ENCODE measurements at places on chromosomes 2 and 18.
A peak's percentile ranks its signal among the peaks of the same experiment; 100 is the strongest.

GRCh38 chr18:51621113-51621863 is 423.8 kb upstream of the MEX3C start:
- DNase-seq: peak; percentile 71

GRCh38 chr18:63588909-63589308 is 1.8 kb downstream of the SERPINB13 start:
- DNase-seq: no peak

DNA sequence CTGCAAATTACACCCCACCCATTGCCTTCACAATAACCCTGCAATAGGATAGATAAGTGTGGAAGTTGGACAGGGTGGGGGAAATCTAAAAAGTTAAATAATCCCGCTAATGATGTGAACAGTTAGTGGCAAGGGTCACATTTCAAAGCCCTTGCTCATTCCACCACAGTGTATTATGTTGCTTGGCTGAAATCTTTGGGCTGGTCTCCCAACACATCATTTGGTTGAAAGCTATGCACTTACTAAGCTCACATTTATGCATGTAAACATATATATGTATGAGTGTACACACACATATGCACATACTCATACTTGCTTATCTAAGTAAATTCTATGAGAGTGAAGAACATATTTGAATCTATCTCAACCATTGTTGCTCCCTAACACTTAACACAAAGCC is 197.8 kb downstream of the RDH14 start:
- DNase-seq: no peak

- DNase-seq: no peak
These were observed 126.6 kb upstream of the KYNU start for GRCh38 chr2:142750858-142751257.

DNA sequence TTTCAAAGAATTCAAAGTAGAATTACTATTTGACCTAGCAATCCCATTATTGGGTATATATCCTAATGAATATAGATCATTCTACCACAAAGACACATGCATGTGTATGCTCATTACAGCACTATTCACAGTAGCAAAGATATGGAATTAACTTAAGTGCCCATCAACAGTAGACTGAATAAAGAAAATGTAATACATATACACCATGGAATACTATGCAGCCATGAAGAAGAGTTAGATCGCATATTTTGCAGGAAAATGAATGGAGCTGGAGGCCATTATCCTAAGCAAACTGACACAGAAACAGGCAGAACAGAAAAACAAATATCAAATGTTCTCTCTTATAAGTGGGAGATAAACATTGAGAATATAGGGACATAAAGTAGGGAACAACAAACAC is 519.2 kb upstream of the REG3G start:
- DNase-seq: no peak

- no peak for DNase-seq
These were observed 16.5 kb upstream of the VIT start for GRCh38 chr2:36680012-36680411.

GRCh38 chr2:38323623-38324022 is 53.5 kb downstream of the ATL2 start:
- DNase-seq: no peak

GRCh38 chr2:17196380-17196779 is 321.9 kb downstream of the RAD51AP2 start:
- DNase-seq: no peak

DNA sequence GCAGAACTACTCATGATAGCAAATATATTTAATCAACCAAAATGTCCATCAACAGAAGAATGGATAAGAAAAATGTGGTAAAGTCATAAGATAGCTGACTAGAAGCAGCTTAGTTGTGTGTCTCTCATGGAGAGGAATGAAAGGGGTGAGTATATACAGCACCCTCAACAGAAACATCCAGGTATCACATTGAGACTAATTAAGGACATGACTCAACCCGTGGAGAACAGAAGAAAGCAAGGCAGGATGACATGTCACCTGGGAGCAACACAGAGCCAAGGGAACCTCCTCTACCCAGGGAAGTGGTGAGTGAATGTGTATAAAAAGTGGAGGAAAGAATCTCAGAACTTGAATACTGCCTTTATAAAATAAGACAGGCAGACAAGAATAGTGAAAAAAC is 1695.0 kb upstream of the CELF4 start:
- DNase-seq: no peak

DNA sequence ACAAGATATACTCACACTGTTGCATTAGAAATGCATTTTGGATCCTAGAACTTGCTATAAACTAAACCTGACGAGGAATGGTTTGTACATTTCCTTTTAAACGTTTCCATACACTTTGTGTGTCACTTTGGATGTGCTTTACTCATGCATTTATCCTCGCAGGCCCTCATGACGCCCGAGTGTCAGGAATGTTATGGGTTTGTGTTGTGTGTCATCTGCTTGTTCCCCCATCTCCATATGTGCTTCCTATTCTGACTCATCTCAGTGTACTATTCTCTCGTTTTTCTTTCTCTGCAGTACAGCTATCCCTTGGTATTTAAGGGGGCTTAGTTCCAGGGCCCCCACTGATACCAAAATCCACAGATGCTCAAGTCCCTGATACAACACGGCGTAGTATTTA is 121.5 kb upstream of the RASGRP3 start:
- no peak for DNase-seq

DNA sequence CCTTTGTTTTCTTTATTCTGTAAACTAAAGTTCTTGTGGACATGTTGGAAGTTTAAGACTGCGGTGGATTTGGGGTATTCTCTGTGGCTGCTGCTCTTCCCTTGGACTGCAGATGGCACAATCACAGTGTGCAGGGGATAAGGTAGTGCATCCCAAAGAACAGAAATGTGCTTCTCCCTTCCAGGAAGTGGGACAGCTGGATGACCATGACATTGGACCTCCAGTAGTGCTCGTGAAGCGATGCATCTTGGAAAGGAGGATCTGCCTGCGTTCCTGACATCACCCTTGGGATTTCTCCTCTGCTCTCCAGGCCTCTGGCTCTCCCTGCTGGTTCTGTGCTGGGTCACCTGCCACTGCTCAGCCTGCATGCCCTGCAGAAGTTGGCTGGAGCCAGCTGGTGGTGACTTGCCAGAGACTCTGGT is 109.9 kb downstream of the SLC4A3 start:
- peak; percentile 67 for DNase-seq

- no peak for DNase-seq
These were observed 73.1 kb downstream of the MYCN start for GRCh38 chr2:16013359-16013911.

GRCh38 chr18:37425222-37425621 is 140.4 kb downstream of the CELF4 start:
- no peak for DNase-seq

GRCh38 chr2:103667335-103667884 is 905.6 kb downstream of the TMEM182 start:
- no peak for DNase-seq

DNA sequence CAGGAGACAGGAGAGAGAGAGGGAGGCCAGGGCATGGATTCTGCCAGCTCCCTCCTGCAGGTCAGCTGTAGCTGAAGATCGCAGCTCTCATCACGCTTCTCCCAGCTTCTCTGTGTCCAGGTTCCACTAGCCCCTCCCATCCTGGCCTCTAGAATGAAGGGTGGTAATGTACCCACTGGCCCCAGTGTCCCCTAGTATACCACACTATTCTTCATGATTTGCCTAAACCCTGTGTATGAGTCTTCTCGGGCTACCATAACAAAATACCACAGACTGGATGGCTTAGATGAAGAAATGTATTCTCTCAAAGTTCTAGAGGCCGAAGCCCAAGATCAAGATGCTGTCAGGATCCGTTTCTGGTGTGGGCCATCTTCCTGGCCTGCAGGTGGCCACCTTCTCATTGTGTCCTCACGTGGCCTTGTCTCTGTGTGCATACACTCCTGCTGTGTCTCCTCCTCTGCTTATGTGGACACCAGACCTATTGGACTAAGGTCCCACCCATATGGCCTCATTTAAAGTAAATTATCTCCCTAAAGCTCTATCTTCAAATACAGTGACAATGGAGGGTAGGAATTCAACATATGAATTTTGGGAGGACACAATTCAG is 77.3 kb downstream of the TNFRSF11A start:
- DNase-seq: no peak

DNA sequence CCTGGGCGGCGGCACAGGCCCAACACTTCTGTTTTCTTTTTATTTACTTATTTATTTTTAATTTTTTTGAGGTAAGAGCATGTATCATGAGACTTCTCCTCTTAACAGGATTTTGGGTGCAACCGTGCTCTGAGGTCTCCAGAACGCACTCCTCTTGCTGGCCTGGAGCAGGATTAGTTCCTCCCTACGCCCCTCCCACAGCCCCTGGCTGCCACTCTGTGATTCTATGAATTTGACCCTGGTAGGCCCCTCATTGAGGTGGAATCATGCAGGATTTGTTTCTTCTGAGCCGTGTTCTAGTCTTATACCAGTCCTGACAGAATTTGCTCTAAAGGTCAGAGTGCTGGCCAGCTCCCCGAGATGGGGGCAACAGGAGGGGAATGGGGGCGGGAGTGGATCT is 106.5 kb upstream of the HS6ST1 start:
- DNase-seq: peak; percentile 12

GRCh38 chr2:237254911-237255578 is 158.9 kb downstream of the COL6A3 start:
- no peak for DNase-seq

DNA sequence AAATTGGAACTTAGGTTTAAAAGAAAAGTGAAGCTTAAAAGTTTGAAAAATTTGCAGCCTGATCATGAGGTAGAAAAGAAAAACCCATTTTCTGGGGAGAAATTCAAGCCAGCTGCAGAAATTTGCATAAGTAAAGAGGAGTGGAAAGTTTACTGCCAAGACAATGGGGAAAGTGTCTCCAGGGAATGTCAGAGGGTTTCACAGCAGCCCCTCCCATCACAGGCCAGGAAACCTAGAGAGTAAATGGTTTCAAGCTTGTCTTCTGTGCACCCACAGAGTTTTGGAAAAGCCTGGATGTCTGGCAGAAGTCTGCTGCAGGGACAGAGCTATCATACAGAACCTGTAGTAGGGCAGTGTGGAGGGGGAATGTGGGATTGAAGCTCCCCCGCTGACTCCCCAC is 254.0 kb upstream of the FSIP2 start:
- DNase-seq: no peak

- peak; percentile 47 for DNase-seq
These were observed 182.3 kb upstream of the PGAP1 start for GRCh38 chr2:197108758-197109157.

- DNase-seq: peak; percentile 29
These were observed 85.6 kb downstream of the EHD3 start for GRCh38 chr2:31319406-31320175.

GRCh38 chr2:226932443-226932842 is 96.6 kb downstream of the RHBDD1 start:
- no peak for DNase-seq

GRCh38 chr2:1651121-1652033 is 92.9 kb downstream of the PXDN start:
- DNase-seq: peak; percentile 67

GRCh38 chr2:137834760-137835379 is 129.4 kb upstream of the HNMT start:
- DNase-seq: no peak

GRCh38 chr2:174666845-174667244 is 69.2 kb upstream of the WIPF1 start:
- no peak for DNase-seq

DNA sequence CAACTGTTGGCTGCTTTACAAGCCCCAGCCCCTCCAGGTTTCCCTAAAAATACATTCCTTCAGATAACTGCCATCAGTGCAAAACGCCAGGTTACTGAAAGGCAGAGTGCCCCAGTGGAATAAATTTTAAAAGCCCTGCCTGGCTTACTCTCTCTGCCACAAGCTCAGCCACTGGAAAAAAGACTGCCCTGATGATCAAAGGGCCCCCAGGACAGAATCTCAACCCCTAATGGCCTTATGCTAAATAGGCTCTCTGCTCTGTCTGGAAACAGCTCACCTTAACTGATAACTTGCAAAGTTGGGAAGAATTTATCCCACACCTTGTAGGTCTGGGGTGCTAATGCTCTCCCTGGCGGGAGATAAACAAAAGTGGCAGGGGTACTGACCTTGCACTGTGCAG is 33.9 kb downstream of the CFAP53 start:
- no peak for DNase-seq

DNA sequence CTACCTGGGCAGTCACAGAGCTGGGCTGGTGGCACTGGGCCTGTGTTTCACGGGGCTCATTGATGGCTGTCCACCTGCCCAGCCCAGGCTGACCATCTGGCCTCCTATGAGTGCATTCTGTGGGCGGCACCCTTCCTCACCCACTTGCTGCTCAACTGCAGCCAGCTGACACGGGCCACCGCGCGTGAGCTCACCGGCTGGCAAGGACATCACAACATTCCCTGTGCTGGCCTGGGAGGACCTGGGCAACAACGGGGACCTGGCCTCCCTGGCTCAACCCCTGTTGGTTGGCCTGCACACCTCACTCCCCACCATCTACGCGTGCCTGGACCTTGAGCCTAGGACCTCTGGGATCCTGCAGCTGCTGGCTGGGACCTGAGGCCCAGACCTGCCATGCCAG is 98.2 kb upstream of the DTNA start:
- DNase-seq: no peak

DNA sequence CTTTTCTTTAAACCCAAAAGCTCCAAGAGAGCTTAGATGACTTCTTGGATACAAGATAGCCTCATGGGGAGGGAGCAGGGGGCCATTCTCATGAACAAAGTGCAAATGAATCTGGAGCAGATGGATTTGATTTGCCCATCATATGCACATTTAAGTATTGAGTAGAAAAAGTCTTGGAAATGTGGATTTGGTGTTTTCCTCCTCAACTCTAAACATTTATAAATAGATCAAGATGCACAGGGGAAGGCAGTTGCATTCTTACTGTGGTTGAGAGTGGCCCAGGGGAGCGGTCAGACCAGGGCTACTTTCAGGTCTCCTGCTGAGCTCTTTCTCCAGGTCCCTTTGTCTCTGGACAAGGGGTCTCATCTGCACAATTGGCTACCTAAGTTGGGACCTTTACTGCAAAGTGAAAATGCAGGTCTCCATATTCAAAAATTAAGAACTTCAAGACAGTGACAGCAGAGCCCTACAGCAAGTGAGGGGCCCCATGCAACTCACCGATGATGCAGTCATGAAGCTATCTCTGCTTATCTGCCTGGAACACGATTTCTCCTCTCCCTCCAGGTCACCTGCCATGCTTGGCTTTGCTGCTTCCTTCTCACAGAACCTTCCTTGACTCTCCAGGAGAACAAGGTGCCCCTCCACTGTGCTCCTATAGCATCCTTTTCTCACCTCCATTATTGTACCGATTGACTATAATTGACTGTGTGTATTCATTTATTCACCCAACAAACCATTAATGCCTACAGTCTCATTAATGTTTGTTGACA is 145.4 kb downstream of the LPIN1 start:
- DNase-seq: no peak

DNA sequence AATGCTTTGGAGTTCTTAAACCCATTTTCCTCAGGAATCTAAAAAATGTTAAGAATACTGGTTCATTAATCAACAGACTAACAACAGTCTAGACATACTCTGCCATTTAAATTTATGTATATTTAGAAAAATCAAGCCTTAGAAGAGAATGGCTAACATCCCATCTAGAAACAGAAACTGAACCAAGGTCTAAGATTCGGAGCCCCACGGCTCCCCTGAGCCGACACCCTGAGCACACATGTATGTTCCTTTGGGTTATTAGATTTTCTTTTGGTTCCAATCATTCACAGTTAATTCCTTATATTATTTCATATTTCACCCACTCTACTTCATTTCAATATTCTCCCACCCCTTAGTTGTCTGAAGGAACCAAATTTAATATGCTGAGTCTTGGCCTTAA is 94.8 kb upstream of the HNRNPA3 start:
- DNase-seq: no peak

GRCh38 chr2:29196792-29197788 is 81.9 kb downstream of the CLIP4 start:
- DNase-seq: peak; percentile 62

All from right hindlimb (tissue), 1 donor.